ENCODE measurements at places on chromosomes 4 and X.

DNA sequence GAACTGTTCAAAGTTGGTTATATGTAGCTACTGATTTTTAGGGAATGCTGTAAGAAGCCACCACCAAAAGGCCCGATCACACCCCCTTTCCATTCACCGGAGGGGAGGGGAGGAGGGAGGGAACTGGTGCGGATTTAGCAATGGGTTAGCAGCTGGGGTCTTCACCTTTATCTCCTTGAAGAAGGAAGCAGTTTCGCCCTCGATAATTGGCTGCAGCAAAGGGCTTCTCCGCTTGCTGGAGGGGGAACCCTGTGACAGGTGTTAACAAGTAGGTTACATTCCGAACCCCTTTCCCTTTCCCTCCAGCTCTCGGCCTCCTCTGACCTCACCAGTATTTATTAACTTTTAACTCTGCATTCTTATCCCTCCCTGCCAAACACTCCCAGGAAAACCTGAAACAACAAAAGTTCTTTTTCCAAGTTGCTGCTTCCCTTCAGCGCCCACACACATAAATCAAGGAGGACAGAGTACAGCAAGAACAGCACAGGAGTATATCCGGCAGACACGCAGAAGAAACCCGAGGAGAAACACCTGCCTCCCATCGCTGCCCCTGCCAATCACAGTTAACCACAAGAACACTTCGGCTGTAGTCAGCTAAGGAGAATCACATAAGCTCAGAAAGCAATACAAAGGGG is 39.8 kb upstream of the NAP1L5 start:
- DNase-seq = no peak

DNA sequence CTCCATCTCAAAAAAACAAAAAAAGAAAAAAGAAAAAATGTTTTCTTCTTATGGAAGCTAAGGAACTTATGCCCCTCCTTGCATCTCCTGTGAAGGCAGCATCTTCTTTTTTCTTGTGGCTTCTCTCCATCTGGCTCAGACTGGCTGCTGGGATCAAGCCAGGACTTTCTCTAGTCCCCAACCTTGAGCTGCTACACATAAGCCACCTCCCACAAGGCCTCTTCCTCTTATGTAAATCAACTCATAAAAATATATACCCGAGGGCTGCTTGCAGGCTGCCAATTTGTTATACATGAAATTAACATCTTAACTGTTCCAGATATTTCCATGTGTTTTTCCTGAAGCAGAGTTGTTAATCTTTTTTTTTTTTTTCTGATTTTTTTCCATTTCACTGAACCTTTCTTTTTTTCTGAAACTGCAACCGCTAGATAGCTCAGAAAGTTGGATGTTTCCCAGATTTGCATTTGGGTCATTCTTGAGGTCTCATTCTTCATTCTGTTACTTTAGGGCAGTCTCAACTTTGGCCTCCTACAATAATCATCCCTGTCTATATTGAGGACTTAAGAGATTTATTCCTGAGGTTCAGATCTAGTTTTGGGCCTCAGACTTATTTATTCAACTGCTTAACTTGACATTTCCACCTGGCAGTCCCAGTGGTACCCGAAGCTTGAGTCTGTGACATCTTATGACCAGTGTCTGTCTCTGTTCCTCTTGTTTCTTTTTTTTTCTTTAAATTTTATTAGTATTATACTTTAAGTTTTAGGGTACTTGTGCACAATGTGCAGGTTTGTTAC is 10.3 kb downstream of the SNX25 start:
- DNase-seq = no peak

GRCh38 chr4:63049278-63049677 is 1360.0 kb downstream of the TECRL start:
- no peak for DNase-seq

DNA sequence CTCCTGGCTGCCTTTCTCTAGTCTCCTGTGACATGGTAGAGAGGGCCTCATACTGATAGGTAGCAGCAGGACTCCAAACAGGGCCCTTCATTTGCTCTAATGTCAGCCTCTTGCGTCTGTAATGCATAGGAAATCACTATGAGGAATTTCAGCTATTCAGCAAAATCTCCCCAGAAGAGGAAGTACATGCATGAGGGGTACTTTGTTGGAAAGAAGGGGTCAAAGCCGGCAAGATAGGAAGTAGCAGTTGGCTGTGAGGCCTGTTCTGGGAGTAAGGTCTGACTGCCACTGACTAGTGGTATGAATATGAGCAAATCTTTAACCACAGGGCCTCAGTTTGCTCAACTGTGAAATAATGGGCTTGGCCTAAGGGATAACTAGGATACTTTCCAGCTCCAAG is 283.2 kb downstream of the ARHGAP10 start:
- no peak for DNase-seq

DNA sequence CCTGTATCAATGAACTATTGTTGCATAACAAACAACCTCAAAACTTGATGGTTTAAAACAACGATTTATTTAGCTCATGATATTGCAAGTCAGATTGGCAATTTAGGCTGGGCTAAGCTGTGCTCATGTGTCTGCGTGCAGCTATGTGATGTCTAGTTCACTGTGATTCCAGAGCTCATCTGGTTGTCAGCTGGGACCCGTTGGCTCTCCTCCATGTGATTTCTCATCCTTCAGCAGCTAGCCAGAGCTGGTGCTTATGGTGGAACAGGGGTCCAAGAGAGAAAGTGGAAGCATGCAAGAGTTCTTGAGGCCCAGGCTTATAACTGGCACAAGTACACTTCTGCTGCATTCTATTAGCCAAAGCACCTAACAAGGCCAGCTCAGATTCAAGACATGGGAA is 28.8 kb upstream of the TRPC3 start:
- no peak for DNase-seq

DNA sequence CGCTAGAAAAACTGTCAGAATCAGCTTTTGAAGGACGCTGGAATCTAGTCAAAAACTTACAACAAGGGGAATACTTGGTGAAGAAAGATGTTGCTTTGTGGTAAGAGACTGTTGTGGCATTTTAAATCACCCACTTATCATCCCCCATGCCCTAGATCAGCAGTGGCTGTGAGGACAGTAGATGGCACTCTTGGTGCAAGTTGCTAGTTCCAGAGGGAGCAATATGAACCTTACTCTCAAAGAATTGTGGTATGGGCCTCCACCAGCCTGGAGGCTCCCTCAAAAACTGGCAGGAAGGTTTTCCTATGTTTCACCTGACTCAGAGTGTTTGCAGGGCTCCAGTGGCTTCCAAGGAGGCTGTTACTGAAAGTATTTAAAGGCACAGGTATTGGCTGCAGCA is 37.7 kb upstream of the SLC16A2 start:
- peak; percentile 27 for DNase-seq

DNA sequence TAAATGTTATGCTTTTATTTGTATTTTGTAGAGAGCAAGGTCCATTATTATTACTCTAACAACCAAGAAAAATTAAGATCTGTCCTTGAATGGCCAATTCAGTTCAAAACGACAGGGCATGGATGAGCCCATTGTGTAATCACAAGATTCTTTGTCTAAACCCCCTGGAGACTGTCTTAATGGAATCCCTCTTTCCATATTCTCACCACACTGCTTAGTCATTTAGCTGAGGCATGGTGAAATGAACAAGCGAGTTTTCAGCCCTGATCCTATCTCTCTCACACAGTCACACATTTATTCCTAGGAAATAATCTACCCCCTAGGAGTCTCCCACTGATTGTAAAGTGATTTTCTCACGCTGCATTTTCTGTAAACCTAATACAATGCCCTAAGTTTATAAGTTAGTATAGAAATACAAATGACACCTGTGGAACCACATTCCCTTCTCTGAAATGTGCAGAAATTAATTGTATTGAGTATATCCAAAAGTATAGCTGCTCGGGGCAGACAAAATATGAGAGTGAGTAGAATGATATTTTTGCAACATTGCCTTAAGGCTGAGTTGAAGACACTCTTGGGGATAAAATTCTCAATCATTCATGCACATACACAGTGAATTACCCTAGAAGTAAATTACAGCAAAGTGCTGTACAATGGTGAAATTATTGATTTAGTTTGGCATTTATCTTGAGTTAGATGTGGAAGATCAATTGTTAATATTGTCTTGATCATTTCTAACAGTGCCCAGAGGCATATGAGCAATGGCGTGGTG is 119.7 kb upstream of the PCDH7 start:
- DNase-seq = no peak

- no peak for DNase-seq
These were observed 21.2 kb upstream of the PDE6B start for GRCh38 chr4:604131-604530.

GRCh38 chr4:18213576-18214198 is 192.1 kb upstream of the LCORL start:
- no peak for DNase-seq

- DNase-seq = no peak
These were observed 114.4 kb upstream of the STOX2 start for GRCh38 chr4:183790661-183791060.

GRCh38 chrX:50978920-50979682 is 68.6 kb downstream of the BMP15 start:
- no peak for DNase-seq

All from NCI-H1694 (cell line).